Bronchial epithelial cell (primary cell): ENCODE measurements at places on chromosomes 5 and 9.

DNA sequence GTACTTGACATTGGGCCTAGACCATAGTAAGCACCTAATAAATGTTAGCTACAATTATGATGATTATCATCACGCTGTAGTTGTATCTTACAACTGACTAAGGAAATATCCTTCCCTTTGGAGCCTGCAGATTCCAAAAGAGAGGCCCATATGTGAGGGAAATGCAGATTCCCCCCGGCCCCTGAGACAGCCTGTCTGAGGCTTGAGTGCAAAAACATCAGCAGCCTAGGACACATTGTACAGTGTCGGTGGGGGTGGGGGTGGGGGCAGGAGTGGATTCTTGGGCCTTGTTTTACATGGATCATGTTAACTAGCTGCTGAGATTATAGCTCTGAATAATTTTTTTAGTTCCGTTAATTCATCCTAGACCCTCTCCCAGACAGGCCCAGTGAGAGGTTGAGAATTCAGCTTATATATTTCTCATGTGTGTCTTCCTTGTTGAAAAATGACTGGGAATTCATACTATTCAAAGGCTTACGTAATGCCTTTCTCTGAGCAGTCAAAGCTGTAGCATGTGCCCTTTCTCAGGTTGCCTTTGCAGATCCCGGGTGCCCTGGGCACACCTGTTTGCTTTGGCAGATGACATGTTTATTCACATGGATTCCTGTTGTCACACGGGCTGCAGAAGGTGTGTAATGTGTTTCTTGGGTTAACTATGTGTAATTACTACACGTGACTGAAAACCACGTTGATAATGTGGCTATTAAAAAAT lies 262.8 kb downstream of the NR3C1 start:
- peak; percentile 79 for DNase-seq

DNA sequence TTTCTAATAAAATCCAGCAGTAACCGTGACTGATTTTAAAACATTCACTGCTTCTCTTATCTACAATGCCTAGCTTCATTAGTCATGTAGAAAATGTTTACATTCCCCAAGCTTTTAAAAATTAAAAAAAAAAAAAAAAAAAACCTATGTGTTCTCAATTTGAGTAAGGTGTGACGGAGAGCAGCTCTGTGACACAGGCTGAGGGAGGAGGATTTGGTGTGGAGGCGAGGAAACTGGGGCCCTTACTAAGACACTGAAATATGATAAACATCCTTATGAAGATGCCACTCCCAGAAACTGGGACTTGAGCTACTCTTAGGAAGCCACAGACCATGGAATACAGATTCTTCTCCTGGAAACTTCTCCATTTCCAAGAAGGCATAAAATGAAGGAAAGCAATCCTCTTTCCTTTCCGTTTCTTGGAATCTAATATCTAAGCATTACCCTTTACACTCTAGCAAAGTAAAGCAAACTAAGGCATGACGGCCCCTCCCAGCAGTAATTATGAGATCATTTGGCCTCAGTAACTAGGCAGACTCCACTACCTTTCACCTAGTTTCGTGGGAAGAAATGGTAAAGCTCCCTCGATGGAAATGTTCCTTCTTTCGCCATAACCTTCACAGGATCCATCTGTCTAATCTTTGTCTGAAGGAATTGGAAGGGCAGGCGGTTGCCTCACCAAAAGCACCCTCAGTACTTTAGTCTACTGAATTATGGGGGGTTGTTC lies 23.5 kb downstream of the GRAMD2B start:
- DNase-seq = peak; percentile 98

DNA sequence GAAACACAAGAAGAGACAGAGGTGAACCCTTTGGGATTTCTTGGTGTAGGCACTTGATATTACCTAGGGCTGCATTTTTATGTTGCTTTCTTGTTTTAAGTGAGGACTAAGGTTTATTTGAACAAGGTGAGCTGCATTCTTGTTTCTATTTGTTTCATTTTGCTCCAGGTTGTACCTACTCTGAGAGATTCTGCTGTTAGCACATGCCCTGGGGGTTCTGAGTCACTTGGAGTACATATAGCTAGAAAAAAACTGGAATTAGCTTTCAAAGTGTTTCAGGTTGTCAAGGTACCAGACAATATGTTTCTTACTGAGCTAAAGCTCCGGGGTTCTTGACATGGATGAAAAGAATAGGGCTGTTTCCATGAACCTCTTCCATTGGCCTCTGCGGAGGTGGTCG lies 299.4 kb downstream of the ICE1 start:
- DNase-seq = no peak

DNA sequence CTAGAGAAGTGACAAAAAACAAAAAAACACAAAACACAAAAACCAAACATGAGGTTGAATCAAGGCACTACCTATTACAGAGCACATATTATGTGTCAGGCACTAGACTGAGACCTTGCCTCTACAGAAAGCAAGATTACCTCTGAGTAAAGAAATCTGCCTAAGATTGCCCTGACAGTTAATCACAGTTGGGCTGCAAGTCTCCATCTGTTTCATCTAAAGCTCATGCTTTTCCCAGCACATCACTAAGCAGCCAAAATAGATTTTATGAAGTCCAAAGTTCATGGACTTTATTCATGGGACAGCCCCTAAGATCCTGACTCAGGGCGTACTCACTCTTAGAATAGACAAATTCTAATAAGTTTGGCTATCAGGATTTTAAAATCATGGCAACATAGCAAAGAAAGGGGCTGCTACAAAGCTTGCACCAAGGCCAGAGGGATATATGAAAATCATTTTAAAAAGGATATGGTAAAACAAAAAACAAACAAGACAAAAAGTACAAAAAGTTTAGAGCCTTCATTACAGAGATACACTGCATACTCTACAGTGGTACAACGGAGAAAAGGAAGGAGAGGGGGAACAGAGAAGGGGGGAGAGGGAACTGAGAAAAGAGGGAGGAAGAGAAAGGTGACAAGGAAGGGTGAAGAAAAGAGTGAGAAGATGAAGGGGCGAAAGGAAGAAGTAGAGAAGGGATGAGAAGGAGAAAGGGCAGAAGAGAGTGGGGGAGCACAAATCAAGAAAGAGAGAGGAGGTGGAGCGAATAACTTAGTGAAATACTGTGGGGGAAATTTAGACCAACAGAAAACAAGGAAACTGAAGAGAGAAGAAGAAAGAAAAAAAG lies 58.2 kb downstream of the RICTOR start:
- peak; percentile 69 for DNase-seq

DNA sequence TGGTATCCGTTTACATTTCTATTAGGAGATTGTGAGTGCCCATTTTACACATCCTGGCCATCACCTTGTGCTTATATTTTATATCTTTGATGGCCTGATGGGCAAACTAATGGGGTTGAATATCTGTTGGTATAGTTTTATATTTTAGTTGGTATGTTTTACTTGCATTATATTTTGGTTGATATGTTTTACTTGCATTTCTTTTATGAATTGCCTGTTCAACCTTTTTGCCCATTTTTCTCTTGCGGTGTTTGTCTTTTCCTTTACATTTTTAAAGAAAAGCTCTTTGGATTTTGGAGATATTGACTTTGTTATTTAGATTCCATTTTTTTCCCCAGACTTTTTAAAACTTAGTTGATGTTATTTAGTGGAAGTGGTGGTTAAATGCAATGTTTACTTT lies 14.6 kb downstream of the ZNF618 start:
- no peak for DNase-seq

GRCh38 chr9:113644321-113644720 lies 180.8 kb downstream of the RGS3 start:
- no peak for DNase-seq

DNA sequence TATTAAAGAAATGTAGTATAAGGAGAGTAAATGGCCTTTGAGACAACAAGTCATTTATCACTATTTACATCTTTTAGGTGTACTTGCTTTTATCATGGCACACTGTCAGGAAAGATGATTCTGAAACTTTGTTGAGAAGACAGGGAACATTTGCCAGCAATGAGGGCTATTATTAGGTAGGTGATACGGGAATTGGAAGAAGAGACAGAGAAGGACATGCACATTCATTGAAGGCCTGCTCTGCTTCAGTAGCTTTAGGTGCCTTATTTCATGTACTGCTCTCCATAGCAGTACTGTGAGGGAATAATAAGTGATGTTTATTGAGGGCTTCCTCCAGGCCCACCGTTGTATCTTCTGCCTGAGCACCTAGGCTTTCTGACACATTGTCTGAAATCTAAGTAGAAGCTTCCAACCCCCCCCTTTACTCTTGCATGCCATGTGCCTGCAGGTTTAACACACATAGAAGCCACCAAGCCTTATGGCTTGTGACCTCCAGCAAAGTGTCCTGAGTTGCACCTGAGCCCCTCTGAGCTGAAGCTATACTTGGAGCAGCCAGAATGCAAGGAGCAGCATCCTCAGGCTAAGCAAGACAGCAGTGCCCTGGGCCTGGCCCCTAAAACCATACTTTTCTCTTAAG lies 275.2 kb upstream of the VLDLR start:
- no peak for DNase-seq

DNA sequence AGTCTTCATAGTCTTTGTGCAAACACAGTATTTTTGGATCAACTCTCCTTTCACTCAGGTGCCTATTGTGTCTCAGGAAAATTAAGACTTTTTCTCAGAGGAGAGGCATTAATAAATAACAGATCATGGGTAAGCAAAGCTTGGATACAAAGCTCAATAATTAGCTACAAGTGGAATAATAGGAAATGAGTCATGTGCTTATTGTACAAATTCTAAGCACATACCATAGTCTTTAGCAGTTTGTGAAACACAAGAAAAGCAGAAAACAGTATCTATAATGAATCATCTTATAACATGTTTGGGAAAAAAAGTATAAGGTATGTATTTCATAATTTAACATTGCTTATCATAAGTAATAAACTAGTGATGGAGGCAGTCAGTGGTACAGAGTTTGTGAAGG lies 477.0 kb downstream of the CDH10 start:
- DNase-seq = peak; percentile 9

DNA sequence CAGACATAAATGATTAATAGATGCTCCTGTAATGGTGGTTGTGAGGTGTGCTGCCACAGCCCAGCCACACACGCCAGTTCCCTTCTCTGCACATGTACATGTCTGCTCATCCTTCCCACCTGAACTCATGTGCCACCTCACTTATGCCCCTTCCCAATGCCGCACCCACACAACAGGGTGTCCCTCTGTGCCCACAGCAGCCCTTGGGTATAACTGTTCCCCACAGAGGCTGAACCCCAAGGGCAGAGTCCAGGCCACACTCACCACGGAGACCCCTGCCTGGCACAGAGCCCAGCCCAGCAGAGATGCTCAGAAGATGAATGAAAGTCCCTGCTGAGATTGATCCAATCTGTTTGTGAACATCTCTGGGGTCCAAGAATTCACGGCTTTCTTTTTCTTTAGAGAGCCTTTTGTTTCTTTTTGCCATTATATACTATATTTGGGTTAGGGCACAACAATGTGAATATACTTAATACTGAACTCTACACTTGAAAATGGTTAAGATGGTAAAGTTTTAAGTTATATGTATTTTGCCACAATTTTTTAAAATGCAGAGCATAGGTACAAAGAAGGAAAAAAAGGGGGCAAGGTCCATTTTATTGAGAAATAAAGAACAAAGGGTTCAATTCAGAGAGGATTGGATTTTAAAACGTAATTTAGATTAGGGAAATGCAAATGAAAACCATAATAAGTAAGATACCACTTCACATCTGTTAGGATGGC lies 29.6 kb downstream of the IRF1 start:
- DNase-seq = no peak

DNA sequence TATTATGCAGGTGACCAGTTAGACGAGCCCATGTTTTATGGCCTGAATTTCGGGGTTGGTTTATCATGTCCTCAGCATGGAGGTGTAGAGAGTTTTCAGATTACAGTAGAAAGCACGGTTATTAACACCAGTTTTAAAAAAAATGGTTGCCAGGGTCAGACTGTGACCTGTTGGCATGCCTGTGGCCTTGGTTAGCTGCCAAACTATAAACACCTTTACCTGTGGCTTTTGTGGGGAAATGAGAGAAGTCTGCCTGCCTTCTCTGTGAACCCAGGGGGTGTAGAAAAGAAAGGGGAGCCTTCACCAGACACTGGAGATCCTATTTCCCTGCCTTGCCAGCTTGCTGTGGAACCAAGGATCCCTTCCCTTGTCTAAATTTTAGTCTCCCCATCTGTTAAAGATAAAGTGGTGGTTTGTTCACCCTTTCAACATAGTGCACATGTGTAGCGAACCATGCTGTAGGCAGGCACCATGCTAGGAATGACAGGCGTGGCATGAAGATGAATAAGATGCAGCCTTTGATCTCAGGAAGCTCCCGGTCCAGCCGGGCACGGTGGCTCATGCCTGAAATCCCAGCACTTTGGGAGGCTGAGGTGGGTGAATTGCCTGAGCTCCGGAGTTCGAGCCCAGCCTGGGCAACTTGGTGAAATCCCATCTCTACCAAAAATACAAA lies 6.1 kb upstream of the PHF19 start:
- DNase-seq = no peak

DNA sequence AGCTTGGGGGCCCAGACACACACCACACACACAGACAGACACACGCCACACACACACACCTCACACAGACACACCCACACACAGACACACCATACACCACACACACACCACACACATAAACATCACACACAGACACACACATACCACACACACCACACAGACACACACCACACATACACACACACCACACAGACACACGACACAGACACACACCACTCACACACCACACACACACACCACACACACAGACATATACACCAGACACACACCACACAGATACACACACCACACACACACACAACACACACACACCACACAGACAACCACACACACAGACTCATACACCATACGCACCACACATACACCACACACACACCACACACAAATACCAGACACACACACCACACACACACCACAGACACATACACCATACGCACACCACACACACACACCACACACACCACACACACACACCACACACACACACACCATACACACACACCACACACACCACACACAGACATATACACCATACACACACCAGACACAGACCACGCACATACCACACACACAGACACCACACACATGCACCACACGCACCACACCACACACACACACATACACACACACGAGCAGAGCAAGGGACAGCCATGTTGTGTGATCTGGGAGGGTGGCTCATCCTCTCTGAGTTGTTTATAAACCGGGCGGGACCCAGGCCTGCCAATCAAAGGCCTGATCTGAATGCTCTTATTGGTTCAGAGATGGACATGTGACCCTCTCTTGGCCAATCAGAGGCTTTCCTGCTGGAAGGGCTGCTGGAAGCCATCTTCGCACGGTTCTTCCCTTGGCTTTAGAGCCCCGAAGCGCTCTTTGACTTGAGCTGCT lies 148.3 kb downstream of the GAPVD1 start:
- peak; percentile 18 for DNase-seq

GRCh38 chr5:173689737-173690360 lies 73.4 kb upstream of the BOD1 start:
- DNase-seq = no peak

DNA sequence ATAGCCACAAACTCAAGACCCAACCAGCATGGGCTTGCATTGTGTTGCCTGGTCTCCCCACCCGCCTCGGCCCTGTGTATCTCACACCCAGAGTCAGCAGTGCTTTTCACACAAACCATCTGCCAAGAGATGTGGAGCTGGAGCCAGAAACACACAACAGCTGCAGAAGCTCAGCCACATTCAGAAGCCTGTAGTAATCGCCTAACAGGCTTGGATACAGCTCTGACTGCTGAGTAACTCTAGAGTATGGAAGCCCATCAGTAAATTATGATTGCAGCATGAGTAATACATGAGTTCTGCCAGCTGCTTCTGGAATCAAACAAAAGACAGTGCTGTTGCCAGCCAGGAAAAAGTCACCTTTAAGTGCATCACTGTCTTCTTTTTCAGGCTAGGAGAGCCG lies 16.0 kb downstream of the TEK start:
- peak; percentile 99 for DNase-seq

GRCh38 chr5:40932766-40933165 lies 23.5 kb downstream of the C7 start:
- no peak for DNase-seq

GRCh38 chr5:56700711-56701110 lies 114.6 kb upstream of the MAP3K1 start:
- no peak for DNase-seq
